ENCODE measurements at places on chromosomes 3 and 15.

DNA sequence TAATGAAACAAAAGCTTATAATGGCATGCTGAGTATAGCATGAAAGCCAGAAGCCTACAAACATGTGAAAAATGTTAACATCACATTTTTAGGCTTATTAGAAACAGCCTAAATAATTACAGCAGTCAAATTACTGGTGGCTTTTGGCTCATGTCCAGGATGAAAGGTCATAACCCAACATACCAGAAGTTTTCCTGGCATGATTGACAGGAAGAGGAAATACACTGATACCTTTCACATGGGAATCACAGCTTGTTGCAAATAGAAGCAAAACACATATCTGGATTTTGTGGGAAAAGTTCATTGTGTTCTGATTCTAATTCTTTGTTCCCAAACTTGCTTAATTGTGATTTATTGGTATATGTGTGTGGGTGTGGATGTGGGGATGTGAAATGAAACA, 393.5 kb upstream of the ARRDC4 start:
- ATAC-seq, result peak; percentile 28

GRCh38 chr15:94164202-94164807, 67.1 kb upstream of the MCTP2 start:
- ATAC-seq, result no peak

DNA sequence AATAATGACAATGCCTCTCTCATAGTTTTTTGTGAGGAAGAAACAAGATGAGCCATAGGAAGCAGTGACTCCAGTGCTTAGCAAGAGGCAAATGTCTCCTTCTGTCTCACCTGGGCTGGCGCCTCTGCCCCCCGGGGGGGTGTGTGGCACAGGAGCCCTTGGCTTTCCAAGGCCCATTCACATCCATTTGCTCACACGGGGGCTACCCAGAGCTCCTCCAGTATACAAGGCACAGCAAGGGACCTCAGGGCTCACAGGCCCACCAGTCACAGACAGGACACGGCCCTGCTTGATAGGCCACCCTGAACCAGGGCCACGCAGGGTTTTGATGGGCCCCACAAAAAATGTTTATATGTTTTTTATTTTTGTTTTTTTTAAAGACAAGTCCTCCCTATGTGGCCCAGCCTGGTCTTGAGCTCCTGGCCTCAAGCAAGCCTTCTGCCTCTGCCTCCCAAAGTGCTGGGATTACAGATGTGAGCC, 21.9 kb upstream of the EHD4 start:
- ATAC-seq, result no peak

DNA sequence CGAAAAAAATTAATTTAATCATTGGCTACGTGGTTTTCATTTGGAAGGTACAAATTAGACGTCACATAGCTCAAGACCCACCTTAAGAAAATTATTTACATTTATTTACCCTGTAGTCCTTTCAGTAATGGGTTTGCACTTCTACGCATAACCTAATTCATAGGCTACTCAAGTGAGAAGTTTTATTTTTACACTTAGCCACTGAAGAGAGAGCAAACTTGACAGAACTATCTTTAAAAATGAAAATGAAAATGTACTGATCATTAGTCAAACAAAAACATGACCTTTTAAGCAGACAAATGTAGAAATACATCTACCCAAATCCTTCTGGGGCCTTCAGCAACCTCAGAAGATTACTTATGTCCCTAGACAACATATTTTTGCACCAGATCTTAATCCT, 269.4 kb upstream of the TTC14 start:
- ATAC-seq, result no peak

DNA sequence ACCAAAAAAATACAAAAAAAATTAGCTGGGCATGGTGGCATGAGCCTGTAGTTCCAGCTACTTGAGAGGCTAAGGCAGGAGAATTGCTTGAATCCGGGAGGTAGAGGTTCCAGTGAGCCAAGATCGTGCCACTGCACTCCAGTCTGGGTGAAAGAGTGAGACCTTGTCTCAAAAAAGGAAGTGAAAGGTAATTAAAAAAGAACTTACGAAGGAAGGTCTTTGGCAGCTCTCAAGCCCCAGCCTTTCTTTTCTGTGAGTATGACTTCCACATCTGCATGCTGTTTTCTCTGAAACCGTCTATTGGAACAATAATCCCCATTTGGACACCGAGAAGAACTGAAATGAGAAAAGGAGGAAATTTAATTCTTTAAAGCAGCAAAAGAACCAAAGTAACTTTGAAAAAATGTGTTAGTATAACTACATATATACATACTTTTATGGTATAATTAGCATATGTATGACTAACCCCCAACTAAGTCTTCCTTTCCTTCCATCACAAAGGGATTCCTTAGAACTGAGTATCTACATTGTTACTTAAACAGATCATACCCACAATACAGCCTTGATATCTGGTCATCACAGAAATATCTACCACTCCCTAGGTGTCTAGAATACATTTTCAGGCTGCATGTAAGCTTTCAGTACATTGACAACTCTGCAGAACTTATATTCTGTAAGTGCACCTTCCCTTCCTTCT, 50.1 kb downstream of the SETD2 start:
- ATAC-seq, result no peak

GRCh38 chr3:105866656-105867653, 1.9 kb downstream of the CBLB start:
- no peak for ATAC-seq

DNA sequence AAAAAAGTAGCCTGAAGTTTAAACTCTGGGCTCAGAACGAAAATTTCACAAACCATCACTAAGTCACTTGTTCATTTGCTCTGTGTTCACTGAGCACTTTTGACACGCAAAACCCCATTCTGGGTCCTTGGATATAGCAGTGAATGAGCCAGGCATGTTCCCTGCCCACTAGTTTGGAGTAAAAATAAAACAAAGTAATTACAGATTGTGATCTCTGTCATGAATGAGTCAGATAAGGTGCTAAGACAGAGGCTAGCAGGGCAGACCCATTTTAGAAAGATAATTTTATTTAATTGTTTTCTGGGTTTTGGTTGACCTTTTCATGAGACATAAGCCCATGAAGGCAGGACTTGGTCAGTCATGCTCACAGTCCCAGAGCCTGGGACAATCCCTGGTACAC, 84.1 kb upstream of the ARHGEF3 start:
- ATAC-seq, result no peak

GRCh38 chr3:8442993-8443650, 58.5 kb upstream of the LMCD1 start:
- ATAC-seq, result no peak

DNA sequence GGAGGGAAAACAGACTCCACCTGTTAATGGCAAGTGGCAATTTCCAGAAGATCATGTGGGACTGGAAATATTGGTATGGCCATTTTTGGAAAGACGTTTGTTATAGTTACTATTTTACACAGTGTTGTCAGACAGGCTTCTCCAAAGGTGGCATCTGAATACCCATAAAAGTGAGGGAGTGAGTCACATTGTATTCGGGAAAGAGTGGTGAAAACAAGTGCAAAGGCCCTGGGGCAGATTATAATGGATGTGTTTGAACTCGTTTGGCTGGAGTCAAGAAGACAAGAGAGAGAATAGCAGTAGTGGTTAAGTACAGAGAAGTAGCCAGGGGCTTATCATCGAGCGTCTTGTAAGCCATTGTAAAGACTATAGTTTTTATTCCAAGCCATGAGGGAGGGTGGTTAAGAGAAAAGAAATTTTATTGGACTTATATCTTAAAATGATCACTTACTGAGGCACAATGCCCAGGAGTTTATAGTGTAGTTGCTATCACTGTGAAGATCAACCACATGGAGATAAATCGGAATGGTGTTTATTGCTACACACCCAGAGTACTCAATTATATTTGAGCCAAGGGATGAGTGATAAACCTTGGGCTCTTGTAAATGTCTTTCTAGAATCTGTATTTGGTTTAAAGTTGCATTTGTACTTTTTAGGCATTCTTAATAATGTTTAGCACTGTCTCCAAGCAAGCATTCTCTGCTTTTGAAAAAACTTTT, 212.8 kb upstream of the KBTBD8 start:
- ATAC-seq, result no peak

- ATAC-seq, result no peak
Measured at GRCh38 chr3:142098964-142099363, 50.4 kb downstream of the TFDP2 start.

GRCh38 chr3:67882981-67883380, 228.6 kb upstream of the SUCLG2 start:
- no peak for ATAC-seq

DNA sequence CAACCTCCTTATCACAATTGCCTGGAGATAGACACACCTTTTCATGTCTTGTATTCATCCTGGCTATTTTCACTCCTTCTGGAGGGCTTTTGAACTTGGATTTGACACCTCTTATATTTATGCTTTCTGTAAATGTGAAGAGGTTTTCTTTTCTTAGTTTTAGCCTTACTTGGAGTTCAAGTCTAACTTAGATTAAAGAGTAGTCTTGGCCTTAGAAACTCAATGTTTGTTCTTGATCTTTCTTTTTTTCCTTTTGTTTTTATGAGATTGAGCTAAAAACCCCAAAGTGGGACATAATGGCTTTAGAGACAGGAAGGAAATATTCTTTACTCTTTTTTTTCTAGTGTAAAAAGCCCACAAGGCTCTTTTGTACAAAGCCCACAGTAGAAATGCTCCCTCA, 1054.9 kb downstream of the ROBO1 start:
- no peak for ATAC-seq

DNA sequence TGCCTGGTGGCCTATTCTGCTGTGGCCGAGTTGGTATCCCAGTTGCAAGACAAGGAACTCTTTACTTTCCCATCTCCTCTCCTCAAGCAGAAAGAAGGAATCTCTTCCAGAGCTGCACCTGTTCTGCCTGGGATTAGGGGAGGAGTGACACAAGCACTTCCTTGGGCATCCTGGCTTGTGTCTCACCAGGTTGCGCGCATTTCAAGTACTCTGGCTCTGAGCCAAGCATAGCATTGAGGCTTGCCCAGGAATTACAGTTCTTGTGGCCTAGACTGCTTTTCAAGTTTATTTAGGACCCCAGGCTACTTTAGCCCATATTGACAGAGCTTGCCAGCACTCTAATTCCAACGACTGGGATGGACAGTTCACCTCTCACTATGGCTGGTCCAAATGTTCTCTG, 150.5 kb downstream of the RSRC1 start:
- no peak for ATAC-seq

GRCh38 chr3:37247398-37248114, 73.2 kb upstream of the LRRFIP2 start:
- ATAC-seq, result no peak

Data from gastroesophageal sphincter (tissue), 4 donors.